SJSA1 (cell line): ENCODE measurements at places on chromosomes 3 and 15. TPM values are rescaled to one million over a fixed set of nuclear protein-coding genes. Genes with fewer than 3 reads are reported as not detected.

Gene C3orf52
- 20.6 and 27.6 TPM in 2 replicates for total RNA-seq

Gene EPHB3
- 2.9 and 4.1 TPM in 2 replicates for total RNA-seq

Gene ACSBG1
- not detected in 2 replicates for total RNA-seq

Gene DUOX2
- total RNA-seq, result not detected in 2 replicates

Gene SLC22A14
- total RNA-seq, result not detected in 2 replicates

Gene BFSP2
- total RNA-seq, result not detected in 2 replicates
